Stimulated activated CD8-positive, alpha-beta memory T cell treated with anti-CD3 and anti-CD28 coated beads, Interleukin-4, amount 100 ng/mL, for 4 hours (primary cell): ENCODE measurements at places on chromosomes 1 and 21.

DNA sequence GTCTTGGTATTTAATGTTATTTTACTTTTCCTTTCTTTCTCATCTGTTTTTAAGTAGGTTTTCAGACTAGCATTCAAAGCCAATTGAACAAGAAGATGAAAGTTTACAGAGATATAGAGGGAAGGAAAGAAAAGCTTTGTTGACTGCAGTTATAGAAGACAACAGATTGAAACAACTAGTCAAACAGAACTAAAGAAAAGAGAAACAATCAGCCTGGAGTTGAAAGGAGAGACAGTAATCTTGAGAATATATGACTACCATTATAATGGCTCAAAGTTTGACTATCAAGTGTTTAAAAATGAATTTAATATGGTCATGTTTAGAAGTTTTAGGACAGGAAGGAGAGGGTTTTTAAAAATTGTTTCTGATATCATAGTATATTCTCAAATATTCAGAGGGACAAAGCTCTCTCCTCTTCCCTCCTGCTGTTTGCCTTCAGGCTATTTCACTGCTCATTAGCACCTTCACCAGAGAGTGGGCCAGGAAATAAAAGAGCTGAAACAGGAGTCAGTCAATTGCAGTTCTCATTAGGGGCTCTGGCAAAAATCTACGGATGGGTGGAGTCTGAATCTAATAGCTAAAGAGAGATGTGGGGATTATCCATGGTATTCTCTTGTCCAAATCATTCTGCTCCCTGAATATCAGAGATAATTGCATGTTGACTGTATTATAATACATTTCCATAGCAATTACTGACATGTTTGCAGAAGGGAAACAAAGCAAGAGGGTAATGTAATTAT lies 577.8 kb downstream of the BRINP3 start:
- no peak for DNase-seq

DNA sequence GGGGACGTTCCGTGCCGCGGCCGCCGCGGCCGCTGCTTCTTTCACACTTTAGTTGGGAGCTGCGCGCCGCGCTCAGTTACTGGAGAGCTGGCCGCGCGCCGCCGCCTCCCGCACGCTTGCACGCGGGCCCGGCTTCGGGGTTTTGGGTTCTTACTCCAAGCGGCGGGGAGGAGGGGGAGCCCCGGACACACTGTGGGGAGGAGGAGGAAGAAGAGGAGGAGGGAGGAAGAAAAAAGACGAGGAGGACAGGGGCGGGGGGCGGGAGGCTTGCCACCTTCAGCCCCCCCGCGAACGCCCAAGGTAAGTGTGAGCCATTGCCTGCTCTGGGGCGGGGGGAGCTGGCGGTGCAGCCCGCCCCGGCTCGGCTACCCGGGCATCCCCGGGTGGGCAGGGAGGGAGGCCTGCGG lies 243 bp downstream of the C1orf21 start:
- DNase-seq = no peak

GRCh38 chr1:222387007-222387814 lies 160.7 kb downstream of the HHIPL2 start:
- no peak for DNase-seq

GRCh38 chr1:64471218-64472039 lies 1.5 kb downstream of the CACHD1 start:
- DNase-seq = no peak

DNA sequence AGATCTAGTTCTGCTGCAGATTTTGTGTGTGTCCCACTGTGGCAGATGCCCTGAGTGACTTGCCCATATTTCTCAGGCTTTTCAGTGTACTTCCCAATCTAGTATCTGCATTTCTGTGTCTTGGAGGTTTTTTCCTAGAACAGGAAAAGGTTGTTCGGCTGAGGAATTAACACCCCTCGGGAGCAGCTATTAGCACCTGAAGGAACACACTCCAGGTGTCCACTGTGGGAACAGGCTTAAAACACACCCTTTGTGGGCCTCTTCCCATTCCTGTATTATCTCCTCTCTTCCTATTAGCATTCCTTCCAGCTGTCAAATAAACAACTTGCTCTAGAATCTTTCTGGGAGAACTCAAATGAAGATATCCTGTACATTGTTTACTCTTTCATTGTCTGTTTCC lies 178.3 kb downstream of the HMCN1 start:
- no peak for DNase-seq

DNA sequence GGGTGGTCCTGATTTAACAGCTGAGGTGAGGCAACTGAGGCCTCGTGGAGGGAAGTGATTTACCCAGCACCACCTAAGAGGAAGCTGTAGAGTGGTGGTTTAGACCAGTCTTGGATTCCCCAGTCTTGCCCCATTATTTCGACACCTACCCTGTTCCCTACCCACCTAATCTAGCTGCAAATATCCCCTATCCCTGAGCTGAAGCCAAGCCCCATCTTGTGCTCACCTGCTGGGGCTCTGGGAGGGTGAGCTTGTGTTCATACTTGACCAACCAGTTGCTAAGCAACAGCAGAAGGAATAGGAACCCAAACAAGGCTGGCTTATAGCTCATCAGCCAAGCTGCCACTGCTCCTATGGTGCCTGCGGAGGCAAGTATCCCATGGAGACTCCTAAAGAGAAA lies 2.0 kb downstream of the TEX46 start:
- no peak for DNase-seq

- DNase-seq = no peak
Observed at GRCh38 chr1:65395887-65396612, 24.4 kb upstream of the LEPR start.

GRCh38 chr1:239676522-239677273 lies 290.3 kb downstream of the CHRM3 start:
- DNase-seq = no peak
